ENCODE measurements at places on chromosomes 4 and X.

DNA sequence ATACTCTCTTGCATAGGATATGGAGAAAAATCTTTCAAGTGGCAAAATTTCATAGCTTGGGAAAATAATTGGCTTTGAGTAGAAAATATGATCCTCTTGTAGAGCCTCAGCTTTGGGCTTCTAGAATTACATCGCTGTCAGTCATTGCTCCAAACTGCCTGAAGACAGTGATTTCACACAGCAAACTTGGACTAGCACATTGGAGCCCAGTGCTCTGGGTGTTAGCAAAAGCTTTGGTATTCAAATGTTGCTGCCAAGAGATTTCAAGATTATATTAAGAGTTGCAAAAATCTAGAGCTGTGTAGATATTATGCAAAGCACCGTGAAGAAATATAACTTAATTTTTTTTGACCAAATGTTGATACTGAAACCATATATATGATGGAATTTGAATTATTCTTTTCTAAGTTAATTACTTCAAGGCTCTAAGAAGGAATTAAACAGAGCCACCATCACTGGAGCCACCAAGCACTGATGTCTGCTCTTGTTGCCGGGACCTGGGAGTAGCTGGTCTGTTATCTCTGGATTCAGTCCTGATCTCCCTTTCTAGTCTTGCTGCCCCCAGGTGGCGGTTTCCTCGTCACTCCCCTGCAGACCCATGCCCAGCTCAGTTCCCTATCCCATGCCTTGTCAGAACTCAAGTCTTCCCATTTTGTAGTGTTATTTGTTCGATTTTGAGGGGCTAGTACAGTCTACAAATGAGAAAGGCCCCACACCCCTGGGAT is 260.7 kb upstream of the SFRP2 start:
- no peak for DNase-seq

GRCh38 chrX:734362-734761 is 103.8 kb downstream of the SHOX start:
- DNase-seq: no peak

- DNase-seq: no peak
Observed at GRCh38 chr4:67779631-67780030, 25.4 kb upstream of the GNRHR start.

DNA sequence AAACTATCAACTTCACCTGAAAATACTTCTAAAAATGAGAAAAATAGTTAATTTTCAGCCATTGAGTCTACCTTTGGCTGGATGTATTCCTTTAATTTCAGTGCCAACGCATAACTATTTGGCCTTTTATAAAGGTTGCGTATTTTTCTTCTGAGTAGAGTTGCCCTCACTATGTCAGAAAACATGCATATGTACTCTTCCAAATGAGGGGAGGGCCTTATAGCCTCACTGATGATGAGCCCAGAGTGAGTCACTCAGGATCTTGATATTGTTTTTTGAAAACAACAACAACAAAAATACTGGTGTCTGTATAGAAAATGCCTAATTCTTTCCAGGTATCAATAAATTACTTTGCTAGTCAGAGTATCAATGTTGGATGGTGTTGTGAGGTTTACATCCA is 349.3 kb downstream of the FBXO8 start:
- no peak for DNase-seq

All from T-helper 17 cell (primary cell).